ENCODE measurements at places on chromosomes 3 and 15.

GRCh38 chr3:62718011-62718410, 157.2 kb downstream of the CADPS start:
- no peak for DNase-seq

DNA sequence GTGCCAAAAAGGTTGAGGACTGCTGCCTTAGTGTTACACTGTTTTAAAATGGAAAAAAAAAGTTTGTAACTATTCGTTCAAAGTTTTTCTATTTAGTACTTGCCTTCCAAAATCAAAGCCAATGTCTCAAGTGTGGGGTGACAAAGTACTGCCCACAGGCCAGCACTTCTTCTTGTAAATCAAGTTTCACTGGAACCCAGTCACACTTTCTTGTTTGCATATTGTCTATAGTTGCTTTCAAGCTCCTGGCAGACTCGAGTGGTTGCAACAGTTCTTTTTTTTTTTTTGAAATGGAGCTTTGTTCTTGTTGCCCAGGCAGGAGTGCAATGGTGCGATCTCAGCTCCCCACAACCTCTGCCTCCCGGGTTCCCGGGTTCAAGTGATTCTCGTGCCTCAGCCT, 75.3 kb upstream of the RPL35A start:
- no peak for DNase-seq

DNA sequence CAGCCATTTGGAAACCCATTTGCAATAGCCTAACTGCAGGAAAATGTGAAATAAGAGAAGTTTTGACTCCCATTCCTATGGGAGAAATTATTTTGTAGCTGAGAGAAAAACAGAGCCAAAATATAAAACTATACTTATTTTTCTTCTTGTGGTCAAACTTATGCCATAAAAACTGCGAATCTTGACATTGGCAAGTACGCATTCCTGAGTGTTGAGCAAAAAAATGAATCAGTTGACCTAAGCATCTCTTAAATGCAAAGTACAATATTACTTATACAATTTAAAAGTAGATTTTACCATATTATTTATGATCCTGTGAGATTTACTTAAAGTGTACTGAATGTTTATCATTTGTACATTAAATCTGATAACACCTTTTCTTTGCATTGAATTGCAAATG, 50.1 kb upstream of the CMC1 start:
- DNase-seq, result no peak

DNA sequence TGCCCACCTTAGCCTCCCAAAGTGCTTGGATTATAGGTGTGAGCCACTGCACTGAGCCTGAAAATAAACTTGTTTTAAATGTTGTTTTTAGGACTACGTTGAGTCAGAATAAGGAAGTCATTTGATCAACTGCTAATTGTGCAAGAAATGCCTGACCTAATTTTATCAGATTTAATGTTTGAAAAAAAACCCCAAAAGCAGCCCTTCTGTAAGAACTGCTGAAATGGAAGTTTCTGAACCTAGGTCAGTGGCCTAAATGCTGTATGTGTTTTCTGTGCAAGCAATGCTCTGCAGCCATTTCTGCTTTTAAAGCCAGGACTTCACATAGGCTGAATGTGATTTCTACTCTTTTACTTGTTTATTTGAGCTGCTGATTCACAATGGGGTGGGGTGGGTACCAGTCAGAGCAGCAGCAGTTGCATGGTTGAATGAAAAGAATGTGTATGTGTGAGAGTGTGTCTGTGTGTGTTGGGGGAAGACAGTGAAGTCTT, 6.6 kb downstream of the GPX1 start:
- no peak for DNase-seq

GRCh38 chr3:58829321-58830000, 162.9 kb upstream of the FAM3D start:
- no peak for DNase-seq

DNA sequence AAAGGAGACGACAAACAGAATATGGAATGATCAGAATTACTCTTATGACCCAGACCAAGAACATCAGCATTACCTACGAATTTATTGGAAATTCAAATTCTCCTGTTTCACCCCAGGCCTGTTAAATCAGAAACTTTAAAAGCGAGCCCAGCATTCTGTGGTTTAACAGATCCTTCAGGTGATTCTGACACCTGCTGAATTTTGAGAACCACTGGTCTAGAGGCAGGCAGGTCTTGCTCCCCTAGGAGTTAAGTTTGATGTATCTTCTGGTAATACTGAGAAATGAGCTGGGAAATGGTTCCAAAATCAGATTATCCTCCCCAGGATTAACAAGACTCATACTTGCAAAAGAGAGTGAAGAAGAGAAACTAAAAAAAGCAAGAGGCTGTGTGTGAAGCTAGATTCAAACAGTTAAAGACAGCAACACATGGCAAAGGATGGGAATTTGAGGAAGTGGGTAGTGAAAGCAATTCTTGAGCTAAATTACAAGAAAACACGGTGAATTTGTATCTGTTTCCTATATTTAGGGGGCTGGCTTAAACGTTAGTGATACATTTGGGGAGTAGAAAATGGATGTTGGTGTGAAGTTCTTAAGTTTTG, 66.0 kb downstream of the FLNB start:
- DNase-seq, result no peak

- no peak for DNase-seq
Observed at GRCh38 chr15:49624056-49624455, 3.2 kb downstream of the DTWD1 start.

DNA sequence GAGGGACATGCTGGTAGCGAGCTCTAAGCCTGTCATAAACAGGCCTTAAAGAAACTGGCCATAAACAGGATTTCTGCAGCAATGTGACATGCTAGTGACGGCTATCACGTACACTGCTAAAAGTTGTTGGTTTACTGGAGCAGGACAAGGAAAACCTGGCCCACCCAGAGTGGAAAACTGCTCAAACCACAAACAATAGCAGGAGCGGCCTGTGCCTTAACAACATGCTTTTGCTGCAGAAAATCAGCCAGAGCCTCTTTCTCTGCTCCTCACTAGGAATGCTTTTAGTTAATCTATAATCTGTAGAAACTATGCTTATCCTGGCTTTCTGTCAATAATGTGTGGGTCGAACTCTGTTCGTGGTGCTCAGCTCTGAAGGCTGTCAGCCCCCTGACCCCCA, 202.9 kb upstream of the UBE3A start:
- DNase-seq, result no peak

DNA sequence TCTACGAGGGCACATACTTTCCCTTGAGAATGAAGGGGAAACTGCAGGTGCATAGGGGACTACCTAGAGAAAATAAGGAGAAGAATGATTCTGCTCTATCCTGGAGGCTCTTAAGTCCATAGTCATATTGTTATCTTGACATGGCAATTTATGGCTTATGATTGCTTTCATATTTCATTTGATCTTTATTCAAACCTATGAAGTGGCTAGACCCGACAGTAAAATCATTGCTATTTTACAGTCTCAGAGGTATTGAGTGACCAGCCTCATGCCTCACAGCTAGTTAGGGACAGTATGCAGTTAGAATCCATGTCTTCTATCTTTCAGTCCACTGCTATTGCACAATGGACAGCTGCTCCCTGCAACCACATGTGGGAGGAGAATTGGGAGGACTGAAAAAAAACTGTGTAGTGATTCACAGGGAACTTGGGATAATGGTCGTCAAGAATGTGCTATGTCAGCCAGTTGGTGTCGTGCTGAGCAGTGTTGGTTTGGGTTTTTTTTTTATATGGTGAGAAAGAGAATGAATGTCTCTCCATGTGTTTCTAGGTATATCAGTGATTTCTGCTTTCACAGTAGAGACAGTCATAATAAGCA, 63.2 kb upstream of the SPPL2A start:
- no peak for DNase-seq

DNA sequence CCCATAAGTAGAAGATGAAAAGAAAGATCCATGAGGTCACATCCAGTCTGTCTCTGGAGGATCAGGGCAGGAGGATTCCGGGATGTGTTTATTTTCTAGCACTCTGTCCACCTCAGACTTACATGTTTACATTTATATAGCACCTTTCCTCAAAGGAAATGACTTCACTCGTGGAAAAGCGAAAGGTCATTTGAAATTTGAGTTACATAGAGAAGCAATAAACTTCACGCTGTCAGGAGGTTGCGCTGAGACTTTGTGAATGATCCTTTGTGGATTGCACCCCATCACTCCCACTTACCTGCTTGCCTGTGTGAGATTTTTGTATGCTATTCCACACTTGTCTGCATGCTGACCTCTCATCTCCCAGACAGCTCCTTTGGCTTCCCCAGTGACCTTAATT, 540.5 kb downstream of the AGBL1 start:
- DNase-seq, result no peak

- DNase-seq, result no peak
Observed at GRCh38 chr3:32684029-32684799, 774 bp upstream of the CNOT10 start.

- no peak for DNase-seq
Observed at GRCh38 chr3:99499235-99500158, 138.9 kb upstream of the COL8A1 start.

GRCh38 chr3:180341516-180341915, 260.4 kb upstream of the TTC14 start:
- no peak for DNase-seq

DNA sequence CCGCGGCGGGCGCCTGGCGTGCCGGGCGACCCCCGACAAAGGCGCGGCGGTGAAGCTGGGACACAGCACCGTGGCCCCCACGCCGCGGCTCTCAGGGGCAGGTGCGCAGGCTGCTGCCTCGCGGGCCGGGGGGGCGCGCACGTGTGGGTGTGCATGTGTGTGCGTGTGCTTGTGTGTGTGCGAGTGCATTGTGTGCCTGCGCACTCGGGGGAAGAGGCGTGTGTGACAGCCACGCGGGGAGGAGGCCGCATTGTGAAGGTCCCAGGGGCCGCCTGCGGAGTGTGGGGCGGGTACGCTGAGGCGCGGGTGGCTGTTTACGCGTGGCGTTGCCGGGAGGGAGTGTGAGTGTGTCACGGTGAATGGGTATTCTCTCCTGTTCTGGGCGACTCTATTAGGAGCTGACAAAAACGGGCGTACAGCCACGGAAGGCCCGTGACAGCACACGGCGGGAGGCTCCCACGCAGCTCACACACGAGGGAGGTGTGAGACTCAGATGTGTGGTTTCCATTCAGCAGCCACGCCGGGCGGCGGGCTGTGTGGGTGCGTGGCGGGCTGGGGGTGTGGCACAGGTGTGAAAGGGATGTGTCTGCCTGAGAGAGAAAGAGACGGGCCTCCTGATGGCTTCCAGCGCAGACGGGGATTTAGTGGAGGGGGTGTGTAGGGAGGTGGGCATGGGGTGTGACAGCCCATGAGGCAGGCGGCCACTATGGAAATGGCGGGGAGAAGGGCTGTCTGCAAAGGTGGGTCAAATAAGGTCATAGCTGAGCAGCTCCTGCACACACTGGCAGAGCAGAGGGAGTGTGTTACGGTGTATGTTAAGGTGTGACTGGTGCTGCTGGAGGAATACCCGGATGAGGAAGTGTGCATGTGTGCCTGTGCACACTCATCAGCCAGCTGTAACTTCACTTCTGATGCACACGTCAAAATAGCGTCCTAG, 750 bp downstream of the PODXL2 start:
- DNase-seq, result no peak

GRCh38 chr3:125107861-125108567, 52.2 kb upstream of the HEG1 start:
- no peak for DNase-seq

GRCh38 chr15:40334541-40334940, 6.2 kb downstream of the CCDC9B start:
- DNase-seq, result no peak

GRCh38 chr3:140265302-140265701, 330.3 kb downstream of the CLSTN2 start:
- no peak for DNase-seq

- DNase-seq, result no peak
Observed at GRCh38 chr3:192133271-192133670, 594.1 kb downstream of the FGF12 start.

DNA sequence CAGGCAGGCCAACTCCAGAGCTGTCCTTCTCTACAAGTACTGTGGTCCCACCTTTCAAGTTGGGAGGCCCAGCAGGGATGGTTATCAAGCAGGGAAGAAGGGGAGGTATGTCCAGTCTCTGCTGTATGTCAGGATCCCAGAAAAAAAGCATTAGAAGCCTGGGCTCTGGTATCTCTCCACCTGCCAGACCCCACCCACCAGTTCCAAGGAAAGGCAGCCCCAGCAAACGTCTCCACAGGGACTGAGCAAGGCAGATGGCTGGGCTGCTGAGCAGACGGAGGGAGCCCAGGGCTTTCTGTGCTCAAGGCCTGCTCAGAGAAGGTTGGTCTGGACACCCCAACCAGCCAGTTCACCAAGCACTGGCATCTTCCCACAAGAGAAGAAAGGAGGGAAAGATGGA, 287.8 kb downstream of the XXYLT1 start:
- no peak for DNase-seq

DNA sequence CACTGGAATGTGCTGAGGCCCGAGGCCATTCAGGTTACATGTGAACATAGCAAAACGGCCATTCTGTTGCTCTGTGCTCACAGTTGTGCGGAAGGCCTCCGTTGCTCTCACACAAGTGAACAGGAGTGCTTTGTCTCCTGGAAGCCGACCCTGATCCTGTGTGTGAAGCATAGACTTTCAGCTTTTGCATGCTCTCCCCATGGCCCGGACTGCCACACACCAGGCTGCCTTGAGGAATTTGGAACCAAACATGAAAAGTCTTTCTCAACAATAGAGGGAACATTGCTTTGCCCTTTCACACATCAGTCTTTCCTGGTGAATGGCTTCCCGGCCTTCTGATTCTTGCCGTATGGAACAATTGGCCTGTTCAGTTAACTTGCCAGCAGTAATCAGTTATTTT, 154.8 kb upstream of the LRIG1 start:
- DNase-seq, result no peak

- DNase-seq, result no peak
Observed at GRCh38 chr15:80822676-80823075, 43.5 kb downstream of the CEMIP start.

DNA sequence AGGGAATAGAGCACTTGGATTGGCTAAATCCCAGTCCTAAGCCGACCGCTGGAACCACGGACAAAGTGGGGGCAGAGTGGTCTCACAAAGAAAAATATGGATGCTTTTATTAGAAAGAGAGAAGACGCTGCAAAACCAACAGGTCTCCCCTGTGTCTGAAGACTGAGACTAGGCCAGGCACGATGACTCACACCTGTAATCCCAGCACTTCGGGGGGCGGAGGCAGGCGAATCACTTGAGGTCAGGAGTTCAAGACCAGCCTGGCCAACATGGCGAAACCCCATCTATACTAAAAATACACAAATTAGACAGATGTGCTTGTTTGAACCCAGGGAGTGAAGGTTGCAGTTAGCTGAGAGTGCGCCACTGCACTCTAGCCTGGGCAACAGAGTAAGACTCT, 61.8 kb downstream of the ZDHHC19 start:
- DNase-seq, result no peak

- no peak for DNase-seq
Observed at GRCh38 chr3:105905328-105905727, 36.5 kb upstream of the CBLB start.

GRCh38 chr15:92102395-92102755, 248.9 kb downstream of the SLCO3A1 start:
- DNase-seq, result no peak

DNA sequence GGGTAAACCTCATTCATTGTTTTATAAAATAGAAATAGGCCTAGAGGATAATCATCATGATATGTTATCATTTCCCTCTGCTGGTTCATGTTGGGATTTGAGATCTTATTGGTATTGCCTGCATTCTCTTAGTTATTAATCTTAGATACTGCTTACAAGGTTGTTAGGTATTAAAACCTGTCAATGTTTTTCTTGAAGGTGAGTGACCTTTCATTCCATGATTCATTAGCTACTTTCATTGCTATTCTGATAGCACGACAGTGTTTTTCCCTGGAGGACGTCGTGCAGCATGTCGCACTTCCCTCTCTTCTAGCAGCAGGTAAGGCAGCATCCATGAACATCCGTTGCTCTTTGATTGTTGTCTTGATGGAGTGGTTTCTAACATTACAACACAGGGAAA, 17.1 kb downstream of the P2RY12 start:
- DNase-seq, result no peak

- DNase-seq, result no peak
Observed at GRCh38 chr3:11014253-11014652, 21.7 kb downstream of the SLC6A1 start.

Measured in stimulated activated CD4-positive, alpha-beta T cell treated with anti-CD3 and anti-CD28 coated beads, Interleukin-1b, Interleukin-23, amount 100 ng/mL, for 1 hour (primary cell).